ENCODE measurements at places on chromosomes 5 and 9. TPM values are rescaled to one million over a fixed set of nuclear protein-coding genes. Genes with fewer than 3 reads are reported as not detected.

ORM2 gene
- not detected for total RNA-seq

- H3K4me3 ChIP-seq, result no peak overlapping the region
- H3K27ac ChIP-seq, result no peak overlapping the region
- no peaks in the 10 kb centered on the region for H3K36me3 ChIP-seq
- peaks cover 6% of the 10 kb centered on the region for H3K27me3 ChIP-seq
- H3K4me1 ChIP-seq, result no peaks in the 10 kb centered on the region
Measured at GRCh38 chr9:72855890-72856523, 96.8 kb downstream of the ALDH1A1 start.

DNA sequence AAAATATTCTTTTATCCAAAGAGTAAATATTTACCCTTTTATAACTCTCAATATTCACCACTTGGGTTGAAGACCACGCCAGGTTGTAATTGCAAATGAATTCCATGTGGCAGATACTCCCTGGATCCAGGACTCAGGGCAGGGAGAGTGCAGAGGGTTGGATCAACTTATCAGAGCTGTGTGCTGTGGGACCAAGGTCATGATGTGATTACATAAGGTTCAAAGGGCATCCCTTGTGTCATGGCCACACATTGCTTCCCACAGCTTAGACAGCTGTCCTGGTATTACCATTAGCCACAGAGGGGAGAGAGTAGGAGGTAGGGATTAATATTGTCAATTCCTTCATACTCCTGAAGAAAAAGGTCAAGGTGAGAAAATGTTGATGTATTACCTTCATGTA, 133.9 kb downstream of the JAKMIP2 start:
- no peak overlapping the region for H3K27ac ChIP-seq
- no peak for DNase-seq
- peaks cover 4% of the 10 kb centered on the region for H3K36me3 ChIP-seq

DNA sequence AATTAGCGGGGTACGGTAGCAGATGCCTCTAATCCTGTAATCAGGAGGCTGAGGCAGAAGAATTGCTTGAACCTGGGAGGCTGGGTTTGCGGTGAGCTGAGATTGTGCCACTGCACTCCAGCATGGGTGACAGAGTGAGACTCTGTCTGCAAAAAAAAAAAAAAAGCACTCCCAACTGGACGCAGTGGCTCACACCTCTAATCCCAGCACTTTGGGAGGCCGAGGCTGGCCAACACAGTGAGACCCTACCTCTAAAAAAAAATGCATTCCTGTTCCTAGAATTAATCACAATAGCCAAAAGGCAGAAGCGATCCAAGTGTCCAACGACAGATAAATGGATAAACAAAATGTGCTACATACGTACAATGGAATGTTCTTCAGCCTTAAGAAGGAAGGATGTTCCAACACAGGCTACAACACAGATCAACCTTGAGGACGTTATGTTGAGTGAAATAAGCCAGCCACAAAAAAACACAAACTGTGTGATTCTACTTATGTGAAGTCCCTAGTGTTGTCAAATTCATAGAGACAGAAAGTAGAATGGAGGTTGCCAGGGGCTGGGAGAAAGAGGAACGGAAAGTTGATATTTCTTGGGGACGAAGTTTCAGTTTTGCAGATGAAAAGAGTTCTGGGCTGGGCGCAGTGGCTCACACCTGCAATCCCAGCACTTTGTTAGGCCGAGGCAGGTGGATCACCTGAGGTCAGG, 13.8 kb downstream of the FAM78A start:
- no peaks in the 10 kb centered on the region for H3K27me3 ChIP-seq
- no peak overlapping the region for H3K4me3 ChIP-seq
- H3K36me3 ChIP-seq, result peaks cover 7% of the 10 kb centered on the region
- H3K4me1 ChIP-seq, result peaks cover 51% of the 10 kb centered on the region
- peak overlapping the region; percentile 82 for H3K27ac ChIP-seq

GRCh38 chr5:43042626-43043399, 2.7 kb upstream of the ANXA2R start:
- peak; percentile 81 for DNase-seq
- no peaks in the 10 kb centered on the region for H3K36me3 ChIP-seq
- H3K27me3 ChIP-seq, result no peaks in the 10 kb centered on the region
- H3K4me1 ChIP-seq, result peaks cover 57% of the 10 kb centered on the region
- peak overlapping the region; percentile 92 for H3K27ac ChIP-seq

DNA sequence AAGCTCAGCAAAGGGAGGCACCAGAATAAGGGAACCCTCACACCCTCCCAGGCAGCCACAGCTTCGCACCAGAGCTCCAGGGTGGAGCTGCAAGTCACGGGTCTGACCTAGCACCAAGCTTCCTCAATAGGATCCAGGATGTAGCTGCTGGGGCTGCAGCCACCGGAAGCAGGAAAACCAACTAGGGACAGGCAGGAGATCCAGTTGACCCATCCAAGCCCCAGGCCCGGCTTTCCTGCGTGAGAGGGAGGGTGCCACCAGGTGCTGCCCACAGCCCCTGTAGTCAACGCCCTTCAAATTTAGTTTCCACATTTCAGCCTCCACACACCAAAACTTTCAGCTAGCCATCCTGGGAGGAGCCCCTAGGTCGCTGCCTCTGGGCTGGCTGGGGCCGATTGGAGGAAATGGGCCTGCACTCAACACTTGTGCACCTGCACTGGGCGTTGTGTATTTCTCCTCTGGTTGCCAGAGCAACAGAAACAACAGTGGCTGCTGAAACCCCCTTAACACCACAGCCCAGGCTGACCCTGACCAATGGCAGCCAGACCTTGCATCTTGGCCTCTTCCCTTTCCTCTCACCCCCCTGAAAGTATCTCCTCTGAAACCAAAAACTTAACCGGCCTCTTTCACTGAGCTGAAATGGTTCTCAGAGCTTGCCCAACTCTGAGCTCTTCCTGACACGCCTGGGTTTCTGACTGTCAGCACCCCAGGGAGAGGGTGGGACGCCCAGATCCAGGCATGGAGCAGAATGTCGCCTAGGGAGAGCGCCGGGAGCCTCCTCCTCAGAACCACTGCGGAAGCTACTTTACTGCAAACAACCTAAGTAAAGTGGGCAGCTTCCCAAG, 226.5 kb upstream of the MAP3K1 start:
- H3K36me3 ChIP-seq, result no peaks in the 10 kb centered on the region
- H3K27me3 ChIP-seq, result peaks cover 12% of the 10 kb centered on the region
- no peak overlapping the region for H3K4me3 ChIP-seq
- H3K27ac ChIP-seq, result no peak overlapping the region
- H3K4me1 ChIP-seq, result peaks cover 20% of the 10 kb centered on the region
- DNase-seq, result no peak

DNA sequence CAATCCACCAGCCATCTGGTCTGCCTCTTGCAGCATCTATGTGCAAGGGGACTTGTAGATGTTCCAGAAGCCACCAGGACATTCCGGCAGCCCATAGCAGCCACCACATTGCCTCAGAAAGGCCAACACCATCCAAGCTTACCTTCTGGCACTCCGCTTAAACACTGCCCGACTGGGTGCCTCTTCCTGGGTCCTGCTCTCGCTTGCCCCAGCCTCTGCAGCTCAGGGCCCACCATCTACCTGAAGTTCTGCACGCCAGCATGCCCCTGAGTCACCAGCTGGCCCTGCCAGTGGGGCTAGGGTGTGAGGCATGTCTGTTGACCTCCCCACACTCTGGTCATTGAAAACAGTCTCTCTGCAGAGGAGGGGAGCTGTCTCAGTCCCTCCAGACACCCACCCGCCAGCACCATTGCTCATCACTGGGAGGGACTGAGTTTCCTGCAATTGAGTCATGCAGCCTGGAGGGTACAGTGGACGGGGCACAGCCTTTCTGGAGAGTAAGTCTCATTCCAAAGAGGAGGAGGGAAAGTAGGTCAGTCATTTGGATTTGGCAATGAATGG, 16.9 kb upstream of the COL5A1 start:
- H3K36me3 ChIP-seq, result no peaks in the 10 kb centered on the region
- no peak overlapping the region for H3K27ac ChIP-seq
- peak; percentile 54 for DNase-seq
- no peaks in the 10 kb centered on the region for H3K4me1 ChIP-seq
- no peak overlapping the region for H3K4me3 ChIP-seq

- H3K4me1 ChIP-seq, result peaks cover 15% of the 10 kb centered on the region
- H3K4me3 ChIP-seq, result no peak overlapping the region
- no peak overlapping the region for H3K27ac ChIP-seq
- H3K27me3 ChIP-seq, result no peaks in the 10 kb centered on the region
Measured at GRCh38 chr5:157516006-157516405, 56.0 kb downstream of the NIPAL4 start.

- no peaks in the 10 kb centered on the region for H3K36me3 ChIP-seq
- H3K27me3 ChIP-seq, result peaks cover 24% of the 10 kb centered on the region
- DNase-seq, result no peak
- H3K27ac ChIP-seq, result no peak overlapping the region
Measured at GRCh38 chr5:171595801-171596231, 176.4 kb downstream of the FGF18 start.

DNA sequence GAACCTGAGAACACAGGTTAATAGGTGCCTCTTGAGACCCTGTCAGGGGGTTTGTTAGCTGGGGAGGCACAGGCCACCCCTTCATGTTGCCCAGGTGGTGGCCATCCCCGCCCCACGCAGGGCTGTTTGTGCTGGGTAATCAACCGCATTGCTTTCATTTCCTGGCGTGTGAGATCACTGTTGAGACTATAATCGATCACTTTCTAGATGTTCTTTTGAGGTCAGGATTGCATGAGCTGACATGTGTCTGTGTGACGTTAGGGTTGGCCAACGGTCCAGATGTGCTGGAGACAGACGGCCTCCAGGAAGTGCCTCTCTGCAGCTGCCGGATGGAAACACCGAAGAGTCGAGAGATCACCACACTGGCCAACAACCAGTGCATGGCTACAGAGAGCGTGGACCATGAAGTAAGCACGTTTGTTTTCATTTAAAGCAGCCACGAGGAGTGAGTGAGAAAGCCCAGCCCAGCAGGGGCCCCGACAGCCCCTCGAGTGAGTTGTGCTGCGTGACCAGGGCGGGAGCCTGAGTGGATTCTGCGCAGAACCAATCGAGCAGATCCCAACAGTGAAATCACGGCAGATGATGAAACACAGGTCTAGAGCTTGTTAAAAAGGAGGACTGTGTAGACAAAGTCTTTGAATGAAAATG, 115.0 kb upstream of the CACNA1B start:
- no peak for DNase-seq
- H3K27ac ChIP-seq, result peak overlapping the region; percentile 72
- no peaks in the 10 kb centered on the region for H3K27me3 ChIP-seq

ANXA2R gene
- 4.8 TPM for total RNA-seq

DNA sequence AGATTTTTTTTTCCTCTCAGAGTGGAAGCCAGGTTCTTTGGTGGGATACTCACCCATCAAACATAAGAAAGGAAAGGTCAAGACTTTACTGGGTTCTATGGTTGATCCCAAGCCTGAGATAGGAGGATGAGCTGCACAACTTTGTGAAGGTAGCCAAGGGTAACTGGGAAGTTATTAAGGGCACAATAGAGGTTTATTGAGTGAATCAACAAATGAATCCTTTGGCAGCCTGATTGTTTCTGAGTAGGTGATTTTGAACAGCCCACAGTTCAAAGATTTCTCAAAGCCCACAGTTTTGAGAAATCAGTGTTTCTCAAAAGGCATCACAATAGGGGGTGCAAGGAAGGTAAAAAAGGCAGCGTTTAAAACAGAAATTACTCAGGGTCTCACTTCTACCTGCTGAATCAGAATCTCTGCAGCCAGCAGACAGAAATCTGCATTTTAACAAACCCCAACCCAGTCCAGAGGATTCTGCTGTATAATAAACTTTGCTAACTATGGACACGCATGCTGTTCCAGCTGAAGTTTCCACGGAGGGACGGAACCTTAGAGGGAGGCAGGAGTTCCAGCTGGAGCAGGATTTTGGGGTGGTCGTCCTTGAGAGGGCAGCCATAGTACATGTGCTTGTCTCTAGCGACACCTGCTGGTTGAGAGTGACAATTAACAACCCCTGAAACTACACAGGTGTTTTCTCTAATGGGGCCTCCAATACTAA, 32.7 kb upstream of the FSD1L start:
- H3K27me3 ChIP-seq, result peaks cover 39% of the 10 kb centered on the region
- no peaks in the 10 kb centered on the region for H3K4me1 ChIP-seq
- DNase-seq, result no peak
- no peaks in the 10 kb centered on the region for H3K36me3 ChIP-seq
- no peak overlapping the region for H3K27ac ChIP-seq
- no peak overlapping the region for H3K4me3 ChIP-seq

DNA sequence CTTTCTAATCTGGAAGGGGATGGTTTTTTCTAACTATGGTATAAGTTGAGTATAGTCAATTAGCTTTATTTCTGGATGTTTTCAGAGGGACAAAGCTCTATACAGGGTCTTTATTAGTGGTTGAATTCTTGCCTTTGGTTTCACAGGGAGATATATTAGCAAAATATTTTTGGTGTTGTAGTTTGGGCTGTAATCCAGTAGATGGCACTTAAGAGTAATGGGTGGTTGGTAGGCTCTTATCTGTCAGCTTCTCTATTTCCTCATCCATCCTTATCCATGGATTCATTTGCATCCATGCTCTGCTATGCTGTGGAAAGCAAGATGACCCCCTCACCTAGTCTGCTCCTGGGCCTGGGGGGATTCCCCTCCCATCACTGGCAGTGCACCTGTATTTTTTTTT, 363.6 kb upstream of the CYLC2 start:
- no peak for DNase-seq
- H3K4me1 ChIP-seq, result no peaks in the 10 kb centered on the region
- no peak overlapping the region for H3K4me3 ChIP-seq
- H3K27me3 ChIP-seq, result no peaks in the 10 kb centered on the region
- no peak overlapping the region for H3K27ac ChIP-seq
- no peaks in the 10 kb centered on the region for H3K36me3 ChIP-seq

- no peak overlapping the region for H3K27ac ChIP-seq
- H3K4me3 ChIP-seq, result no peak overlapping the region
- no peaks in the 10 kb centered on the region for H3K36me3 ChIP-seq
- no peak for DNase-seq
Measured at GRCh38 chr5:149254506-149254905, 17.2 kb upstream of the AFAP1L1 start.

DNA sequence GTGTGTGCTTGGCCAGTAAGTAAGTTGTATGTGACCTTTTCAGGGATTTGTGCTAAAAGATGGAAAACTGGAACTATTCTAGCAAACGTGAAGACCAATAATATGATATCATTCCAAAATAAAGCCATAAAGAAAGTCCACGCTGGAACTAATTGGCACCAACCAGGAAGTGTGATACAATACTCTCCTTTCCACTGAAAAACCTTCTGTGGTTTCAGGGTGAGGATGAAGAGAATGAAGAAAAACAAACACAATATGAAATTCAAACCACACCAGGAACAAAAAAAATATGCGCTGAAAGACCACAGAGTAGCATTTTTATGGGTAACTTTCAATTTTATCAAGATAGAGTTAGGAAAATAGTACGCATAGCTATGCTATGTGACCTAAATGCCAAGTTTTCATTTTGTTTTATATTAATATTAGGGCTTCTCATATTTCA, 105.8 kb downstream of the EFNA5 start:
- DNase-seq, result no peak
- no peak overlapping the region for H3K27ac ChIP-seq
- no peak overlapping the region for H3K4me3 ChIP-seq
- H3K4me1 ChIP-seq, result peaks cover 13% of the 10 kb centered on the region
- H3K27me3 ChIP-seq, result no peaks in the 10 kb centered on the region
- H3K36me3 ChIP-seq, result no peaks in the 10 kb centered on the region

All from natural killer cell treated with Interleukin-12 subunit alpha and Interleukin-12 subunit beta and Interleukin-15 and Interleukin-18, amount 100 ng/mL, for 72 hours (primary cell).